Caki2 (cell line): ENCODE measurements at places on chromosomes 7 and 10.

DNA sequence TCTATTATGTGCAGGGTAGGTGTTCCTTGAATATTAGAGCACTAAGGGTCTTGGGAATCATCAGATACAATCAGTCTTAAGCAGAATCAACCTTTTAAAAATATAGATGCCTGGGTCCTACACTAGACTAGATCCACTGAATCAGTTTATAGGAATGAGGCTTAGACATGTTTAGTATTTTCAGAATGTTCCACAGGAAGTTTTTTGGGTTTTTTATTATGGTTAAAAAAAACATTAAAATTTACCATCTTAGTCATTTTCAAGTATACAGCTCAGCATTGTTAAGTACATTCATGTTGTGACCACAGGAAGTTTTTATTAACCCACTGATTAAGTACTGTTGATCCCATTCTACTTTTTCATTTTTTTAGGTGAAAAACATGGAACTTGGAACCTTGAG, 135.7 kb downstream of the LCOR start:
- no peak for DNase-seq

DNA sequence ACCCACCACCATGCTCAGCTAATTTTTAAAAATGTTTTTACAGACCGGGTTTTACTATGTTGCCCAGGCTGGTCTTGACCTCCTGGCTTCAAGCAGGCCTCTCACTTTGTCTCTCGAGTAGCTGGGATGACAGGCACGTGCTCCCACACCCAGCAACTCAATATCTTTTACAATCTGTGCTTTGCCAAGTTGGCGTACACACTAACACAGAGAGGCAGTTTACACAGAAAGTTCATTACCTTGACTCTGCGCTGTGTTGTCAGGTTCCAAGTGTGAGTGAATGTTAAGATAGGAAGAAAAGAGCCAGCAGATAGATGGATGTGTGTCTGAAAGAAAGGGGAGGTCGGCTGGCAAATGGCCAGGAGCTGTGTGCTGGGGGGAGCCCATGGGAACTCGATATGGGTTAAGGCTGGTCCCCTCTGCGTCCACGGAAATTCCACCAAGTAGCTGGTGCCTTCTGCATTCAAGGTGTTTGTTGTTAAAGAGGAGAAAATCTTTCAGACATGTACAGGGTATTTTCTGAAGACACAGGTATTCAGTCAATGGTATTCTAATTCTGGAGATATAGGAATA, 299.8 kb downstream of the CAMK1D start:
- DNase-seq = no peak

- no peak for DNase-seq
Measured at GRCh38 chr7:30926313-30926712, 14.7 kb downstream of the AQP1 start.

GRCh38 chr10:76504823-76505222, 1073.4 kb downstream of the LRMDA start:
- DNase-seq = no peak

GRCh38 chr7:30159163-30159562, 24.4 kb downstream of the MTURN start:
- no peak for DNase-seq

- DNase-seq = no peak
Measured at GRCh38 chr10:78863140-78863905, 205.4 kb upstream of the ZMIZ1 start.

DNA sequence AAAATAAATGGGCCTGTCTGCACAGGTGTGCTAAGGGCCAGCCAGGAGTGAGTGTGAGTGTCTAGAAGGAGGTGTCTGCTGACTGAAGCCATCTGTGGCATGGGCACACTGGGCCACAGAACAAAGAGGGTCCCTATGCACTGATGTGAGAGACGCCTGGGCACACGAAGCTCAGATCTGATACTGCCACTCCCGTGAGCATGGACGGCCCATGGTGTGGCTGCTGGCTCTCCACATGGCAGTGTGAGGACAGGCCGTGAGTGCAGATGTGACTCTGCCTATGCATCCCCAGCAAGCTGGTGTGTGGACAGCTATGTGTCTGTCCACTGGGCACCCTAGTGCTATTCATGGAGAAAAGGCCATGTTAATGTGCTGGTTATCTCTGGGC, 12.8 kb upstream of the MYL7 start:
- DNase-seq = no peak

DNA sequence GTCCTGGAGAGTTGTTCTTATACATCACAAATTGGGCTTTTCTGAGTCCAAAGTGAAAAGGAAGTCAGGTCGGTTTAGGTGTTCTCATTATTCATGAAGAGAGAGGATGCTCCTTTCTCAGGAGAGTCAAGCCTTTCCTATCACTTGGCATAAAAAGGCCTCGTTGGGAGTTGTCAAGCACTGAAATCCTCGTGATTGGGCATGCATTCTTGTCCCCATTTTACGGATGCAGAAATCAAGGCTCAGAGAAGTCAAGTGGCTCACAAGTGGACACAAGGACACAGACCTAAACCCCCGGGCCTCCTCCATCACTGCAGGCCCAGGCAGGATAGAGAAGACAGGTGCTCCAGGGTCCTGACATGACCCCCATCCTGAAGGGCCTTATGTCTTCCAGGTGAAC, 8.5 kb downstream of the RBP3 start:
- DNase-seq = no peak

DNA sequence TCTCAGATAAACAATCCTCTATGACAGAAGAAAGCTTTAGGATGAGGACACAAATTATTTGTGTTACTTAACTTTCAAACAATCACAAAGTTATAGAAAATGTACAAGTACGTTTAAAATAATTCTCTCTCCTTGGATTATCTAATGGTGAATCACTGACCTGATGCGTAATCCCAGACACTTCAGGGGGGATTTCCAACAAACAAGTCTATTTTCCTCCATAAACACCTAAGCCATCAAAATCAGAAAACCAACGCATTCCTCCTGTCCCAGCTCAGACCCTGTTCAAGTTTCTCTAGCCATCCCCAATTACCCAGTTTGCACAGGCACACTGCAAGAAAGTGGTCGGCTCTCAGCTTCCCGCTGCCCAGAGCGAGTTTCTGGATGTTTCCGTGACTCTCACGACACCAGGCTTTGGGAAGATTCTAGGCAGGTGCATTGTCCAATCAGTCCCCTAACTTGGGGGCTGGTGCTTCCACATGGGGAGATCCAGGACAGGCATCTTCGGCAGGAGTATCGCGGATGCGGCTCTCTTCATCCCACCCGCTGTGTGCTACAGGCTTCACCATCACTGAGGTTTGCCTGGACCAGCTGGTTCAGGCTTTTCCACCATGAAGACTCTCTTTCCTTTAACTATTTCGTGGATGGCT, 200.0 kb downstream of the ZMYND11 start:
- peak; percentile 17 for DNase-seq

- DNase-seq = no peak
Measured at GRCh38 chr7:74708569-74709275, 51.2 kb downstream of the GTF2I start.

DNA sequence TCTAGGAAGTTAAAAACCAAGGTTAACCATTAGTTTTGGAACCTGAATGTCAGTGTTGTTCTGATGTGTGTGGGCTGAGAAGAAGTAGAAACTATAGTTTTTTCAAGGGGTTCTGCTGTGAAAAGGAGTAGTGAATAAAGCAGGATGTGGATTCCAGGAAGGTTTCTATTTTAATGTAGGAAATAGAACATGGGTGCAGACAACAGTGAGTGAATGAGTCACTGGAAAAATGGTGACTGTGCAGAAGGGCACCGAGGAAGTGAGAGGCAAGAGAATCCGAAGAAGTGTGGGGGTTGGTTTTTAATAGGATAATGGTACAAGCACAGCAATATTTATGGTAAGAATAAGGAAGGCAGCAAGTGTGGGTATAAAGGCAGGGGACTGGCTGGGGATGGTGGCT, 120.4 kb downstream of the ARHGAP21 start:
- peak; percentile 18 for DNase-seq

DNA sequence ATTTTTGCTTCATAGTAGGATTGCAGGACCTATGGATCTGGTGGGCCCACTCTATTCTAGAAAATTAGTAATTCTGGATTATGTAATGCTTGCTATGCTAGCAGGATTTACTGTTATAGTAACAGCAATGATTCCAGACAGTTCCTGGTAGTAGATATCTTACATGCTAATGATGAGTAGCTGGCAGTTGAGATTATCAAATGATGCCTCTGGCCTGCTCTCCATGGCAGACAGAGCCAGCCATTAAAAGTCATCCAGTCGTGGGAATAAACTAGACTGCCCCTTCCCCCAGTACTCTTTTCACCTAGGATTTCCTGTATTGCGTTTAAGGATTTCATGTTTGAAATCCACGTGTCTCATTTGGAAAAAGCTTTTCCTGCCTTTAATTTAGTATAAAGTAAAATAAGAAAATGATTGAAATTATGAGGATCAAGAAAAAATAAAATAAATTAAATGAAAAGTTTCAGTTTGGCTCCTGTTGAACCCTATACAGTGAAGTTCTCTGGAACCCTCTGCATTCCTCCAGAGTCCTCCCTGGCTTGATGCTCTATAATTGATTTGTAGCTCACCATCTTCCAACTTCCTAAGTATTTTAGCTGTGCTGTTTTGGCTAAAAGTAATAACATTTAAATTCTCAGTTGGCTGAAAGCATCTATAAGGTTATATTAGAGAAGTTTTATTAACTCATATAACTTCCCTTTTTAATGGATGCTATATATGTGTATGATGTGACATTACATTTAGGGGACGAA, 14.6 kb downstream of the UMAD1 start:
- DNase-seq = no peak

DNA sequence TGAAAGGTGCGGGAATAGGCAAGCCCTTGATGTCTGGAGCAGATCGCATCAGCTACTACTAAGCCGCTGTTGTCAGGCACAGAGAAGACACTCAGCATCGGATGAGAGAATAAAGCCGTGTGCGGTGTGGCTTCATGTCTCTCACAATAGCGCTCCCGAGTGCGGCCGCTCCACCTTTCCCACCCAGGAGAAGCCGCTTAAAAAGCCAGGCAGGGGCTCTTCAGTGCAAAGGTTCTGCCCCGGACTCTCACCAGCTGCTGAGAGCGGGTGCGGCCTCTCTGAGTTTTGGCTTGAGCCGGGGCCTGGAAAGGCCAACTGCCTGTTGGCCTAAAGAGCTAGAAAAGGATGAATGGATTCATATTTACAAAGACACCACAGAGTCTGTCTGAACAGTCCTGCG, 600.6 kb downstream of the DNAJB6 start:
- no peak for DNase-seq

- DNase-seq = no peak
Measured at GRCh38 chr10:125159486-125159931, 854 bp downstream of the CTBP2 start.

DNA sequence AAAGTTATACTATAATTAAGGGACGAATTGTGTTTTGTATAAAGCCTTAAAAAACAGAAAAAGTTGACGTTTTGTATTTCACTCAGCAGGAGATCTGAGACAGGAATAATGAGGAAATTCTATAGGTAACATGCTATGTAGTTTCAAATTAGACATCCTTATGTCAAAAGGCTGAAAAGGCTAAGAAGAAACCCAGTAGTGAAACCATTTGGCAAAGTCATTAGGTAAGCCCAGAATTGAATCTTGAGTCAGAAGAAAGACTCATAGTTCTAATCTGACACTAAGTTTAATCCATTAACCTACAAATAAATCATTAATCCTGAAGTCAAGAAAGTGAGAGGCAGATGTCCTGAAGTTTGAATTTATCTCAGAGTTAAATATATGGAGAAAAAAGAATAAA, 79.3 kb downstream of the RNF133 start:
- no peak for DNase-seq

GRCh38 chr10:89330537-89331212, 2.9 kb downstream of the IFIT3 start:
- DNase-seq = no peak

GRCh38 chr10:3635211-3635671, 149.8 kb downstream of the KLF6 start:
- DNase-seq = no peak
